CD4-positive, alpha-beta T cell treated with Interleukin-6 at 100 ng/mL for 8 hours (primary cell): ENCODE measurements at places on chromosomes 7 and 10.
A peak's percentile ranks its signal among the peaks of the same experiment; 100 is the strongest.

DNA sequence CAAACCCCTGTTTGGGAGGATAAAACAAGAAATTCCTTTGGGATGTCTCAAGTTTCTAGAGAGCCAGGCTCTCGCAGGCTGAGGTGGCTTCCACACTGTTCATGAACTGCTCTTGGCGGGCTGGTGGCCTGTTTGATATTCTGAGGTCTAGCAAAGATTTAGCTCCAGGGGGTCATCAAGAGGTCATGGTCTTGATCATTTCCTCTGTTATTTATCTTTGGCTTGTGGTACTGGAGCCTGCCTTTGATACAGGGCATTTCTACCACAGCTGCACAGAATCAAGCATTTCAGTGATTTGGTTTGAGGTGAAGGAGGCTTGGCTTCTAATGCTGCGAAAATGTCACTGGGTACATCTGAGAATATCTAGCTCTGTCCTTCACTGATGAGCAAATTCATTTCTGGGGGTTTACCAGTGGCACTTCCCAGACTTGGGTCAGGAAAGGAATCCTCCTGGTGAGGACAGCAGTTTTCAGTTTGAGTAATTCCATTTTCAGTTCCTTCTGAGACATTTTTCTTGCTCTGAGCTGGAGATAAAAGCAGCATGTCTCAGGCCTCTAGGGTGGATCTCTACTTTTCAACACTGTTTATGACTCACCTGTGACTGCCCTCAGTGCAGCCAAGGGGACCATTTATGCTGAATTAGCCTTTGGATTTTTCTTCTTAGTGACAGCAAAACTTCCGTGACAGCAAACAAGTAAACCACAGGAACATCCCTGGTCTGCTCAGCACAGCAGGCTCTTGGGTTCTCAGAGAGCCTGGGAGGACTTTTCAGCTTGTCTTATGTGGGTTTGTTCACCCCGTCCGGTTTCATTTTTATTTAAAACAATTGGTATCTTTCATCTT is 312.0 kb downstream of the RNLS start:
- DNase-seq = peak; percentile 61

- DNase-seq = peak; percentile 43
Observed at GRCh38 chr10:122422266-122422989, 32.0 kb upstream of the ARMS2 start.

GRCh38 chr10:6052247-6053221 is 9.6 kb downstream of the IL2RA start:
- peak; percentile 76 for DNase-seq

- no peak for DNase-seq
Observed at GRCh38 chr10:1208366-1209311, 152.5 kb downstream of the WDR37 start.

- no peak for DNase-seq
Observed at GRCh38 chr7:111682588-111683340, 120.5 kb upstream of the IMMP2L start.

DNA sequence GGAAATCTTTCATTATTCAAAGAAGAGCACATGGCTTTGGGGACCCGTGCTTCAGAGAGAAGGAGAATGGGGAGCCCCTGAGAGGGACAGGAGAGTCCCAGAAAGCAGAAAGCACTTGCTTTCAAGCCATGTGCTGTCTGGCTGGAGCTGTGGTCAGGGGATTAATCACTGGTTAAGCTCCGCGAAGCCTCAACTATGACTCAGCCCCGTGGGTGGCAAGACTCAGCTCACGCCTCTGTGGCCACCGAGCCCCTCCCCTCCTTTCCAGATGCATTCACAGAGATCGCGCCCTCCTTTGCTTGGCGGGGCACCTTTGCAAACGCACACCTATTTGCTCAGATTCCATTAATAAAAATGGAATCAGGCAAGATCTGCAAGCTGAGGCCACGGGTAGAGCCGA is 202.9 kb upstream of the TCERG1L start:
- no peak for DNase-seq

GRCh38 chr10:77955136-77955535 is 28.6 kb upstream of the DLG5 start:
- no peak for DNase-seq

- DNase-seq = no peak
Observed at GRCh38 chr10:51498424-51498823, 201.0 kb downstream of the CSTF2T start.

DNA sequence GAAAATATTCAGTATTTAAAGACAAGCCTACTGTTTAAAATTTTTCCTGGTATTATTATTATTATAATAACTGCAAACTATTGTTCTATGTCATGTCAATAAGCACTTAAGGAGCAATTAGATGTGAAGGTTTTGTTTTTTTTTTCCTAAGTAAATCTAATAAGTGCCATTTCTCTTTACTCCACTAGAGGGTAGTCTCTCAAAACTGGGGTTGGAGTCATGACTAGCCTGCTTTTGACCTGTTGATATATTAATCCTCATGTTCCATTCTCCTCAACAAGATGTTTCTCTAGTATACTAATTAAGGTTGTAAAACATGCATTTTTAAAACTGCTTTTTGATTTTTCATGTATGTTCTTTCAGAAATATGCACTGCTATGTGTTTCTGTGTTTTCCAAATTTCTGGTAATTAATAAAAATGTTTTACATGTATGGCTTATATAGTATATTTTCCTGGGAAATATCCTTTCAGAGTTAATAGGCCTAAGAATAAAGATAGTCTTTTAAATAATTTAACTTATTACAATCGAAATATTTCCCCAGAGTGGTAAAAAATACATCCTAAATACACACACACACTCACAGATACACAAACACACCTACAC is 1.0 kb upstream of the LRRN3 start:
- DNase-seq = peak; percentile 36

GRCh38 chr10:62653254-62653653 is 151.3 kb upstream of the ADO start:
- DNase-seq = no peak
